Natural killer cell treated with Interleukin-12 subunit alpha and Interleukin-12 subunit beta and Interleukin-15 and Interleukin-18, amount 100 ng/mL, for 72 hours (primary cell): ENCODE measurements at places on chromosomes 4 and X. TPM values are rescaled to one million over a fixed set of nuclear protein-coding genes. Genes with fewer than 3 reads are reported as not detected.

- no peak for DNase-seq
These were observed 70.6 kb downstream of the DHX15 start for GRCh38 chr4:24513718-24514117.

GRCh38 chr4:158094413-158095134 is 78.3 kb downstream of the GASK1B start:
- no peak for DNase-seq

GPM6B gene
- not detected for total RNA-seq

DNA sequence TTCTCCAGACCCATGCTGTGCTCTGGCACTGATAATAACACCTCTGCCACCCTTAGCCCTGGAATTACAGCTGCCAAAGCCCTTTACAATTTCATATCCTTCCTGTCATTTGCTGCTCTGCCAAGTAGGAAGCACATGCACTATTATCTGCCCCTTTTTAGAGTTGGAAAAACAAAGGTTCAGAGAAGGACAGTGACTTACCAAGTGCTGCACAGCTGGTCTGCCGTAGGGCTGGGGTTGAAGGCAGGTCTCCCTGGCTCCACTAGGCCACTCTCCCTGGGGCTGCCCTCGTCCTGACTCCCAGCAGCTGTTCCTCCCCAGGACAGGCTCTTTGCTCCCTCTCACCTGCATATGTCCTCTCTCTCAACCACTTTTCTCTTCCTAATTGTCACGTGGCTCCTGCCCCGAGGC is 73.4 kb downstream of the ANAPC4 start:
- no peak for DNase-seq

DNA sequence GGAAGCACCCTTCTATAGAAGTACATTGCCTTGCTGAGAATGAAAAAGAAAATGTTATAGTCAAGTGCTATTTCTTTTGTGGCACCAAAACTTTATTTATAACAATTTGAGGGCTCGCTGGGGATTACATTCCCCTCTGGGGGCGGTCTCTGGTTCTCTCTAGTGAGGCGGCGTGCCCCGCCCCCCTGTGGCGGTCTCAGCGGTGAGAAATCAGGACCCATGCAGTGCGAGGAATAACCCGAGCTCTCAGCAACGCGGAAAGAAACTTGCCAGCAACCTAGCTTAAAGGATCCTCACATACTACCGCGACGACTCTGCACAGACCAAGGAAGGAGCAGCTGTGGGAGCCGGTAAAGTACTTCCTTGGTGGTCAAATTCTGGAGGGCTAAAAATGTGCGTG is 83.4 kb upstream of the SHISA3 start:
- DNase-seq = no peak

DNA sequence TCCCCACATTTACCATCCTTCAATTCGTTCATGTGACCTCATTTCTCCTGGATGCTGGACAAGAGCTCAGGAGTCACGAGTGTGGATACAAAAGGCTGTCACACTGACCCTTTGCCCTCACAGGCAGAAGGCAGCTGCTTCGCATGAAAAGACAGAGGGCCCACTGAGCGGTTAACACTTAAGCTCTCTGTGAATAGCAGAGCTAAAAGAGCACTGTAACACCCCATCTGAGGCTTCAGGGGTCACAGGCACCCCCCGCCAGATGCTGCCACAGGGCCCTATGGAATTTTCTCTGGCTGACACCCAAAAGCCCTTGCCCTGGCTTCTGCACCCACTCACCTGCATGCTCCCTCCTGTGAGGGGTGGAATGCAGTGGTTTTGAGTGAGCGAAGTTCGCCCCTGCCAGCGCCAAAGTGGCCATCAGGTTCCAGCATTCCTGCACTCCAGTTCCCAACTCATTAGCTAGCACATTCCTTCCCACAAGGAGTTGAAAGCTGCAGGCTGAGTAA is 360.9 kb downstream of the PPP3CA start:
- no peak for DNase-seq

DNA sequence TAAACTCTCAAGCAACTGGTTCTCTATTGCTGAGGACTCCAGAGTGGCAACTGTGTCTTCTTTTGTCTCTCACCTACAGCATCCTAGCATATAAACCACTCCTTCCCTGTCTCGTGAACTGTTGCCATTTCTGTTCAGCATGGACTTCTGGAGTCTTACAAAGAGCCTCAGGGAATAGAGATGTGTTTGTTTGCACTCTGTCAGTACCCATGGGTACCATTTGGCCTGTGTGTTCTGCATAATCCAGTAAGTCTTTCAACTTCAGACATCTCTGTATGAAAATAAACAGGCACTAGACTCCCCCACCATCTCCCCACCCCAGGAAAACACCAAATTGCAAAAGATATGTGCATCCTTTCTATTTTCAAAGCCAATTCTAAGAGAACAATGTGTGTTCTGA is 1351.6 kb upstream of the PABPC4L start:
- no peak for DNase-seq

DNA sequence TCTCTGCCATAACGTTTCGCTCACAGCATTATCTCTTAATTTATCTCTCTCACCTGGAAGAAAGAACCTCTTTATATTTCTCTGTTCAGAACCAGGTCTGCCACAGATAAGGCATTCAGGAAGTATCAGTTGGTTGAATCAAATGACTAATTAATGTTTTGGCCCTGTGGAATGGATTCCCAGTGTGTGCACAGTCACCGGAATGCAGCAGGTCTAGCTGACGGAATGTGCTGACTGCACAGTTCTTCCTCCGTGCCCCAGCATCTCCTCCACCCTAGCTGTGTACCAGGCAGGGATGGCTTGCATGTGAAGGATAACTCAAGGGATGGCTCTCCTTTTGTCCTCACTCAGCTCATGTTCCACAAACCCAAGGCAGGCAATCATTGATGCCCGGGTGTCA is 141.8 kb upstream of the MSX1 start:
- no peak for DNase-seq

GRCh38 chr4:39840027-39840426 is 137.7 kb downstream of the PDS5A start:
- no peak for DNase-seq

DNA sequence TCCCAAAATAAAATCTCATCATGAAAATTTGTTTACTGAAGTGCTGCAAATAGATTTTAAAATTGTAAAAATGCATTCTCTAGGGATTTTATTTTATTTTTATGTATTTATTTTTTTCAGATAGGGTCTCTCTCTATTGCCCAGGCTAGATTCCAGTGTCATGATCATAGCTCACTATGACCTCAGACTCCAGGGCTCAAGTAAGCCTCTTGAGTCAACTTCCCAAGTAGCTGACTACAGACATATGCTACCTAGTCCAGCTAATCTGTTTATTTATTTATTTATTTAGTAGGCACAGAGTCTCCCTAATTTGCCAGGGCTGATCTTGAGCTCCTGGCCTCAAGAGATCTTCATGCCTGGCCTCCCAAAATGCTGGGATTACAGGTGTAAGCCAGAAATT is 317.7 kb upstream of the ANXA10 start:
- no peak for DNase-seq

DNA sequence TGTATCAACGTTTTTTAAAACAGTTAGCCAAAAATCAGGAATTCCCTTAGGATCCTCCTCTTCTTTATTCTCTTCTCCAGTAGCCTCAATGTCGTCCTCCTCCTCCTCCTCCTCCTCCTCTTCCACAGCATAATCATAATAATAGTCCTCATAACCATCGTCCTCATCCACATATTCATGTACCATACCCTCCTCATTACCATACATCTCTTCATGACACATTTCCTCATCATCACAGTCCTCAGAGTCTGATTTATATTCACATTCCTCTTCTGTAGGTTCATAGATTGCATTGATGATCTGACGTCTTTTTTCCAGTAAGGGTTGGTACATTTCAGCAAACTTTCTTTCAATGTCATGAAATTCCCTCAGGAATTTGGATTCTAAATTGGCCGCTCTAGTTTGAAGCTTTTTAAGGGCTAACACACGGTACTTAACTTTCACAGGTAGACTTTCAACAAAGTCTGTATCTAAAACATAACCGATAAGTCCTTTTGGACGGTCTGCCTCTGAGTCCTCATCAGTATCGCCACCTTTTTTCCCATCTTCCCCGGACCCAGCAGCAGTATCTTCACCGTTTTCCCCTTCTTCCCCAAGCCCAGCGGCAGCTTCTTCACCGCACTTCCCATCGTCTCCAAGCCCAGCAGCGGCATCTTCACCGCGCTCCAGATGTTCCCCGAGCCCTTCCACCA is 771 bp downstream of the NAP1L2 start:
- no peak for DNase-seq

DNA sequence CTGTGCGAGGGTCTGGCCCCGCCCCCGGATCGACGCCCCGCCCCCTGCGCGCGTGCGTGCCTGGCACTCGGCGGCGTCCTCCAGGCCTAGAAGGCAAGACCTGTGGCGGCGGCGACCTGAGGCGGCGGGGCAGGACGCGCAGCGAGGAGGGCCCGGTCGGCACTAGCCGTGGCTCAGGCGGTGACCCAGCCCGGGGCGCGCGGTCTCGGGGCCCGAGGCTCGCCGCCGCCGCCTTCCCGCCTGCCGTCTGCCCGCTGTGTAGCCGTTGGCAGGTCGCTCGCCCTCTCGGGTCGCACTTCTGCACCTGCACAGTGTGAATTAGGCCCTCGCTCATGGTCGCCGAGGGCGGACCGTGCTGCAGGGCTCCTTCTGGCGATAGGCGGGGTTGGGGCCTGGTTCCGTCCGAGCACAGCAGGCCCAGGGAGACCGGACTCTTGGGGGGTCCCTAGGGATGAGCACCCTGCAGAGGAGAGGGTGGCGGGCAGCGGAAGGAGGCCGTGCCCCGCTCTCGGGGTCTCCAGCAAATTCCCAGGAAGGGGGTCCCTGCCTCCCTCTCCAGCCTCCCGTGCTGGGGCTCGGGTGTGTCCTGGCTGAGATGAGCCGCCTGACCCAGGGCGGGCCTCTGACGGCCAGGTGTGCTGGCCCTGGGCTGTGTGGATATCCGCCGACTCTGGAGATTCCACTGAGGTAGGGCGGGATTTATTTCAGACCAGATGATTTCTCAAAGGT is 557 bp upstream of the FAM53A start:
- no peak for DNase-seq

DNA sequence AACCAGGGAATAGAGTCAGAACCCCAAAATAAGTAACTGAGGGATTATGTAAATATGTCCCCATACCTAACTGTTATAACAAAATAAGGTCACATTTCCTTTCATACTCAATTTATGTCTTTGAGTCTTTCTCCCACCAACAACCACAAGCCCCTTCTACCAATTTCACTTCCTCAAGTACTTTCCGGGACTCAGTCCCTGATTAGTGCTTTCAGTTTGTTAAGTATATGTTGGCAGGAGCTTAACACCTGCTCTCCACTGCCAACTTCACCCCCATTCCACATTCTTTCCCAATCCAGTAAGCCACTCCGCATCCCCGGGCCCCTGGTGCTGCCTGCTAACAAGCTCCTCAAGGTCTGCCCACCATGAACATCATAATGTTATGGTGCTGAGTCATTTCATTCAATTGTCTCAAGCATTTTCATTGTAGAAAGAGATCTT is 71.3 kb upstream of the SPRY1 start:
- no peak for DNase-seq

GRCh38 chrX:103941201-103941975 is 21.0 kb upstream of the TMSB15B start:
- DNase-seq = no peak

GAGE12F gene
- total RNA-seq = not detected

DNA sequence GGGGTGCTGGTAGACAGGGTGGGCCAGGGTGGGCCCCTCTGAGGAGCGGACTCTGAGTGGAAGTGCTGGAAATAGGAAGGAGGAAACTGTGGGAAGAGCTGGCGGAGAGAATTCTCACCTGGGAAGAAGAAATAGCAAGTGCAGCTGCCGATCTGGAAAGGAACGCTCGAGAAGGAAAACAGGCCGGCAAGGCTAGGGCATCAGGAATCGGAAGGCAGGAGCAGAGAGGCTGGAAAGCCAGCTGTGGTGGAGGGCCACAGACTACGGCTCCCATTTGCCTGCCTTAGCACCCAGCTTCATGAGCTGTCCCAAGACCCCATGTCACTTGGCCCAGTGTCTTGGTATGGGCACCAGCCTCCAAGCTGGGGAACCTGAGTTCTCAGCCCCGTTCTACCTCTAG is 37.3 kb downstream of the DCTD start:
- no peak for DNase-seq

- DNase-seq = no peak
These were observed 57.3 kb downstream of the KLF8 start for GRCh38 chrX:56289449-56289848.

FAM114A1 gene
- total RNA-seq = 1.9 TPM

GNL3L gene
- total RNA-seq = 57.1 TPM

SPANXB1 gene
- not detected for total RNA-seq
